ENCODE measurements at places on chromosomes 12 and 14.

DNA sequence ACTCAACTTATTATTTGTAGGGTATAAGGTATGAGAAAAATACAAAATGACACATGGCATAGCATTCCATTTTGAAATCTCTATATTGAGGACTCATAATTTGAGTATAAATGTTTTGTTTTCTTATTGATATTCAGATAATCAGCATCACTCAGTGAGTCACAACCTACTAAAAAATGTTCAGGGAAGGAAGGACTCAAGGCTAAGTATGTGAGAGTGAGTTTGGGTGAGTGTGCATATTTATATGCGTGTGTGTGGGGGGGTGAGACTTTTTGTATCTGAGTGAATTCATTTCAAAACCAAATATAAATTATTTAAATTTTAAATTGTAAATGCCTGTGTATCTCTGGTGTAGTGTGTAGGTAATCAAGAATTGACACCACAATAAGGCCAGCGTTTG, 87.8 kb upstream of the PRKD1 start:
- no peak for DNase-seq

DNA sequence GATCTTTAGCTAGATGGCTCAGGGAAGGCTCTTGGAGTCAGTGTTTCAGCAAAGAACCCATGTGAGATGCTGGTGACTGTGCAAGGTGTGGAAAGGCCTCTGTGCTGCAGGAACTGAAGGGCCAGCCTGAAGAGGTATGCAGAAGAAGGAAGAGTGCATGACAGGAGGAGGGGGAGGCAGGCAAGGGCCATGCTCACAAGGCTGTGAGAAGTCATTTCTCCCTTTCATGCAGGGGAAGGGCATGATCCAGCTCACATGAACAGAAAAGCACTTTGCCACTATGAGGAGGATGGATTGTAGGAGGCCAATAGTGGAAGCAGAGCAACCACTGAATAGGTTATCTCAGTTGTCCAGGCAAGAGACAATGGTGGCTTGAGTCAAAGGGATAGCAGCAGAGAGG, 83.7 kb downstream of the SSPN start:
- DNase-seq = no peak

DNA sequence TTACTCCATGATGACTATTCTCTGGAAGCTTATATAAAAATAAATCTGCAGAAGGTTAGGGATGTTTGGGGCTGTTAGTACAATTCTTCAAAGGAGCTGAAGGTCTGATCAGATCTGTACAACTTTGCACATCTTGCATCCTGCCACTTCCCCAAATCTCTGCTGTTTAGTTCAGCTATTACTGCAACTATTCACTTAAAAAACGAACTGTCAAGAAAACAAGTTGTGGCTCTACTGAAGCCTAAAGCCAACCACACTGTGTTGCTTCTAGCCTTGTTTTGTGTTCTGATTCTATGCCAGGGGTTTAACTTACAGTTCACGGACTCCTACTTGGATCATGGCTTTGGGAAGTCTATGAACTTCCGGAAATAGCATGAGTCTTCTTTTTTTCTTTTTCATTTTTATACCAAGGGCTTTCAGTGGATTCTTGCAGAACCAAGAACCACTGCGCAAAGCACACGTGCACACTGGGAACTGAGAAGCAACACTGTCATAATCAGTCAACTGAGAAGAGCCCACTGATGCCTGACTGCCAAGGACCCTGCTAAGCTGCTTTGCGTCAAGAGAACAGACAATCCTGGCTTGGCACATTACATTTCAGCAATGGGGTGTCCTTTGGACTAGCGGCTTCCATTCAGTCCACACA, 66.3 kb upstream of the EEA1 start:
- no peak for DNase-seq

- no peak for DNase-seq
These were observed 661 bp downstream of the DENR start for GRCh38 chr12:122753319-122753650.

GRCh38 chr12:52825961-52826360, 8.2 kb downstream of the KRT79 start:
- no peak for DNase-seq
